ENCODE measurements at places on chromosomes 2 and 18. TPM values are rescaled to one million over a fixed set of nuclear protein-coding genes. Genes with fewer than 3 reads are reported as not detected.

Gene AQP12A
- not detected for total RNA-seq

Gene CAPN14
- total RNA-seq, result 0.47 TPM

DNA sequence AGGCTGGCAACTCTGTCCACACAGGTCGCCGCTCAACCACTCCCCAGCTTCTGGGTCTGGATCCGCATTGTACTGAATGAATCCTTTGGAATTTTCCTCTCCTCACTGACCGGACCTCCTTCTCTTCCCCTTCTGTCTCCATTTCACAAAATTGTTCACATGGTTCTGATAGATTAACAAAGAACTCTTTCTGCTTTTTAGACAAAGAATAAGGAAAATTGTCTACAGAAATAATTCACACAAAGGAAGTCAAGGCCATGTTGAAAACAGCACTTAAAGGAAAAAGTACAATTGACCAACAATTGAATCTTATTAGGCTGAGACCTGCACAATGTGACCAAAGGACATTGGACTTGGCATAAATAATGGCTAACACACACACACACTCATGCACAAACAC is 73.6 kb upstream of the GLI2 start:
- no peaks in the 10 kb centered on the region for H3K36me3 ChIP-seq
- H3K4me3 ChIP-seq, result no peak overlapping the region
- H3K4me1 ChIP-seq, result peaks cover 19% of the 10 kb centered on the region

GRCh38 chr2:106161341-106161740 is 32.8 kb downstream of the UXS1 start:
- DNase-seq, result no peak
- H3K27me3 ChIP-seq, result no peaks in the 10 kb centered on the region
- H3K4me3 ChIP-seq, result no peak overlapping the region

DNA sequence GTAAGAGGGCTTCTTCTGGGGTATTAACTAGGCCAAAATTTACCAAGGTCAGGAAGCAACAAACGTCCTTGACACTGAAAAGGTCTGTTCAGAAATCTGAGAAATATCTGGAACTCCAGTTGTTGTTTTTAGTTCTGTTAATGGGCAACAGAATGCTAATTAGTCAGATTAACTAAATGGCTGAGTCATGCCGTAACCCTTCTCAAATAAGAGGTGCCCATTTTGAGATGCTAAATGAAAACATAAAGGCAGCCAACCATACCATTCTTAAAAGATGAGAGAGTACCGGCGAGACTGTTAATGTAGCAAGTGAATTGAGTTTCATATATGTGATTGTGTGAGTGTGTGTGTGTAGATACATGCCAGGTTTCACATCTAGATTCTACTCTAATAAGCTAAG is 147.9 kb upstream of the GAREM1 start:
- H3K4me3 ChIP-seq, result no peak overlapping the region
- H3K4me1 ChIP-seq, result no peaks in the 10 kb centered on the region
- H3K36me3 ChIP-seq, result no peaks in the 10 kb centered on the region
- no peak for DNase-seq
- no peak overlapping the region for H3K27ac ChIP-seq
- H3K27me3 ChIP-seq, result no peaks in the 10 kb centered on the region

GRCh38 chr2:10760794-10761504 is 39.5 kb downstream of the ATP6V1C2 start:
- H3K27me3 ChIP-seq, result no peaks in the 10 kb centered on the region
- H3K36me3 ChIP-seq, result no peaks in the 10 kb centered on the region
- H3K27ac ChIP-seq, result no peak overlapping the region
- H3K4me1 ChIP-seq, result no peaks in the 10 kb centered on the region
- no peak for DNase-seq

DNA sequence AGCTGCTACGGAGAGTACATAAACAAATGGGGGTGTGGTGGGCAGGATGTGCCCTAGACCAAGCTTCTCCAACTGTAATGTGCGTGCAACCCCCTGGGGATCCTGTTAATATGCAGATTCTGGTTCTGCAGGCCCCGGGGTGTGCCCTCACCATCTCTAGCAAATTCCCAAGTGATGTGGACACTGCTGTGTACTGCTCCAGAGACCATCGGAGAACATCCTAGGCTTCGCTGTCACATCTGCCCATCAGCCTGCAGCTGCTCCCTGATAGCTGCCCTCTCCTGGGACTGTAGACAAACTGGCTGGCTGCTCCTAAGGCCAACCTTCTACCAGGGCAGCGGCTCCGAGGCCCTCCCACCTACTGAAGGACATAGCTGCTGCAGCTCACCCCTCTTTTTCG is 3.2 kb downstream of the HS1BP3 start:
- peaks cover 17% of the 10 kb centered on the region for H3K4me1 ChIP-seq
- H3K27ac ChIP-seq, result no peak overlapping the region
- no peaks in the 10 kb centered on the region for H3K27me3 ChIP-seq
- no peak overlapping the region for H3K4me3 ChIP-seq
- no peak for DNase-seq
- no peaks in the 10 kb centered on the region for H3K36me3 ChIP-seq

DNA sequence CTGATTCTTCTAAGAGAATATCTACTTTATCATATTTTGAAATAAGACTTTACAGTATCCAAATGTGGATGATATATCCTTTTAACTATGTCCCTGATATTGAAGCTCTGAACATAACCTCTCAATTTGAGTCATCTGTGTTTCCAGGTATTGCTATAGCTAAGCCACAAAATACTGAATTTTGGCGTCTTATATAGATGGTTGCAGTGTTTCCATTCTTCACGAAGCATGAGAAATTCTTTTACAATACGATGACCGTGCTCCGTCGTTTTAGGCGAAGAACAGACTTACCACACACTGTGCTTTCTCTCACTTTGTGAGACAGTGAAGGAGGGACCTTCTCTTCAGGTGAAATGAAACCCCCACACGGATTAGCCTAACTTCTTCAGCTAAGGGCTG is 45.3 kb downstream of the LRRFIP1 start:
- H3K36me3 ChIP-seq, result no peaks in the 10 kb centered on the region
- H3K4me3 ChIP-seq, result no peak overlapping the region
- H3K27me3 ChIP-seq, result no peaks in the 10 kb centered on the region

DNA sequence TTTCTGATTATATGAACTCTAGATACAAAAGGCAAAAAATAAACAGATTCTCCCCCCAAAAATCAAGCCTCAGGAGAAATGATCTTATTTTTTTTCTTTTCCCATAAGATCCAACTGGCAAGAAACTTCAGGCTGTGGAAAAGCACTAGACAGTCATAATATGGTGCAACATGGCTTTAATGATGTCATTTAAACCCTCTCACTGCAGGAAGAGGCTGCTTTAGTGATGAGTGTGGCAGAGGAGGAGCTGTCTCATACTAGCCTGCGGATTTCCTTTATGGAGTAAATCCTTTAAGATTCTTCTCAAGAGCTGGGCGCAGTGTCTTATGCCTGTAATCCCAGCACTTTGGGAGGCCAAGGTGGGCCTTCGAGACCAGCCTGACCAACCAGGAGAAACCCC is 83.3 kb upstream of the CD28 start:
- H3K36me3 ChIP-seq, result no peaks in the 10 kb centered on the region
- H3K4me3 ChIP-seq, result no peak overlapping the region
- H3K4me1 ChIP-seq, result no peaks in the 10 kb centered on the region

- H3K36me3 ChIP-seq, result no peaks in the 10 kb centered on the region
- H3K27me3 ChIP-seq, result no peaks in the 10 kb centered on the region
- no peak overlapping the region for H3K4me3 ChIP-seq
Measured at GRCh38 chr2:234716271-234716670, 219.4 kb upstream of the ARL4C start.

GRCh38 chr18:46035696-46036680 is 36.1 kb downstream of the PSTPIP2 start:
- no peaks in the 10 kb centered on the region for H3K4me1 ChIP-seq
- no peaks in the 10 kb centered on the region for H3K27me3 ChIP-seq
- H3K27ac ChIP-seq, result no peak overlapping the region
- no peak overlapping the region for H3K4me3 ChIP-seq
- no peak for DNase-seq

GRCh38 chr2:150885236-150885635 is 376.4 kb downstream of the RBM43 start:
- no peak overlapping the region for H3K27ac ChIP-seq
- no peak overlapping the region for H3K4me3 ChIP-seq
- no peaks in the 10 kb centered on the region for H3K27me3 ChIP-seq
- no peak for DNase-seq
- H3K4me1 ChIP-seq, result peaks cover 5% of the 10 kb centered on the region

DNA sequence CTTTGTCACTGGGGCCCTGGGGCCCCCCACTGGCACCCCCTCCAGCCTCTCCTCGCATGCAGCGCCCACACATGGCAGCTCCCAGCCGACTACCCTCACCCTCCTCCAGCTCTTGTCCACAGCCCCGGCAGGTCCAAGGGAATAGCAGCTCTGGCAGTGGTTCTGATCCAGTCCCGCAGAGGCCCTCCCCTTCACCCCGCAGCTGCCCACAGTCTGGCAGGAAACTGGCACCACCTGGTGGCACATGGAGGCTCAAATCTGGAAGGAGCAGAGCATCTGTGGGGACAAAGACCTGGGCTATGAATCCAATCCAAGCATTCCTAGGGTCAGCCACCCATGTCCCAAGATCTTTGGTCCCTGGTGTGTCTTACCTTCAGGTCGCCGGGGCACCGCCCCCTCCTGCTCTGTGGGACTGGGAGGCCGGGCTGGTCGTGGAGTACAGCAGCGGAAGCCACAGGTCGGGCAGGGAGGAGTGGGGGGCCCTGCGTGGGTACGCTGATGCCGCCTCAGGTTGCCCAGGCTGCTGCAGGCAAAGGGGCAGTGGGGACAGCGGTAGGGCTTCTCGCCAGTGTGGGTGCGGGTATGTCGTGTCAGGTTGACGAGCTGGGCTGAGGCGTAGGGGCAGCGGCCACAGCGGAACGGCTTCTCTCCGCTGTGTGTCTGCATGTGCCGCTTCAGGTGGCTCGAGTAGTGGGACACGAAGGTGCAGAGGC is 2.3 kb downstream of the ZNF513 start:
- no peak for DNase-seq
- H3K36me3 ChIP-seq, result no peaks in the 10 kb centered on the region
- H3K27ac ChIP-seq, result no peak overlapping the region
- peaks cover 8% of the 10 kb centered on the region for H3K4me1 ChIP-seq

DNA sequence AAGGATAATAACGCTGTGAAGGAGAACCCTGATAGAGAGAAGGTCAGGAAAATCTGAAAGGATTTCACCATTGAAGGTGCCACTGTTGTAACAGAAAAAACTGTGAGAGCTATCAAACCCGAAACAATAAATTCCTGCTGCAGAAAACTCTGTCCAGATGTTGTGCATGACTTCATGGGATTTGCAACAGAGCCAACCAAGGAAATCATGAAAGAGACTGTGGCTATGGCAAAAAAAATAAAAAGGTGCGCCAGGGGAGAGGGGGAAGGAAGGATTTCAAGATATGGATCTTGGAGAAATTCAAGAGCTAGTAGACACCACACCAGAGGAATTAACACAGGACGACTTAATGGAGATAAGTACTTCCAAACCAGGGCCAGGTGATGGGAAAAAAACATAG is 88.0 kb downstream of the LDLRAD4 start:
- peaks cover 11% of the 10 kb centered on the region for H3K4me1 ChIP-seq
- no peak overlapping the region for H3K27ac ChIP-seq
- H3K36me3 ChIP-seq, result no peaks in the 10 kb centered on the region
- H3K27me3 ChIP-seq, result no peaks in the 10 kb centered on the region
- no peak for DNase-seq
- no peak overlapping the region for H3K4me3 ChIP-seq

DNA sequence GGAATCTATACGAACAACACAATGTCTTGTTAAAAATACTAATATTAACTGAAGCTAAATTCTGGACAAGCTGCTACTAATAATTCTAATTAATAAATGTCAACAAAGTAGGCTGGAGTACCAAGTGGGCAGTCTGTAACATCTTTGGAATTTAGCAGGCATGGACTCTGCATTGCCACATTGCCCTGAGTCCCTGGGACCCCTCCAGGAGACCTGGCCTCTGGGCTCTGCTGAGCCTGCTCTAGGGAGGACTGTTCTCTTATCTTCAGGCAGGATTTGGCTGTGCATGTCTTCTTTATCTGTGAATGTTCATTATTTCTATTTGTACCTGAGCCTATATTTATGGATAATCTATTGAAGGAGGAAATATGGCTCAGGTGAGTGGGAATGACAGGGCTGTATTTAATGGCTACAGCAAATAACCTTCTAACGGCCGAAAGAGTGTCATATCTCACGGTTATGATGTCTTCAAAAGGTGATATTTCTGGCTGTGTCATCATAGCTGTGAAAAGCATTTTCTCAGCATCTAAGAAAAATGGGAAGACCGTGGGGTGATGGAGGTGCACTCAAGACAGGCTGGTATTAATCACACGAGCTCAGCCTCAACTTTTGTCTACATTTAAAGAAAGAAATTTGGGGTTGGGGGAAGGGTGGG is 28.6 kb upstream of the SETBP1 start:
- DNase-seq, result no peak
- H3K4me1 ChIP-seq, result no peaks in the 10 kb centered on the region
- no peaks in the 10 kb centered on the region for H3K27me3 ChIP-seq
- no peaks in the 10 kb centered on the region for H3K36me3 ChIP-seq
- no peak overlapping the region for H3K27ac ChIP-seq

DNA sequence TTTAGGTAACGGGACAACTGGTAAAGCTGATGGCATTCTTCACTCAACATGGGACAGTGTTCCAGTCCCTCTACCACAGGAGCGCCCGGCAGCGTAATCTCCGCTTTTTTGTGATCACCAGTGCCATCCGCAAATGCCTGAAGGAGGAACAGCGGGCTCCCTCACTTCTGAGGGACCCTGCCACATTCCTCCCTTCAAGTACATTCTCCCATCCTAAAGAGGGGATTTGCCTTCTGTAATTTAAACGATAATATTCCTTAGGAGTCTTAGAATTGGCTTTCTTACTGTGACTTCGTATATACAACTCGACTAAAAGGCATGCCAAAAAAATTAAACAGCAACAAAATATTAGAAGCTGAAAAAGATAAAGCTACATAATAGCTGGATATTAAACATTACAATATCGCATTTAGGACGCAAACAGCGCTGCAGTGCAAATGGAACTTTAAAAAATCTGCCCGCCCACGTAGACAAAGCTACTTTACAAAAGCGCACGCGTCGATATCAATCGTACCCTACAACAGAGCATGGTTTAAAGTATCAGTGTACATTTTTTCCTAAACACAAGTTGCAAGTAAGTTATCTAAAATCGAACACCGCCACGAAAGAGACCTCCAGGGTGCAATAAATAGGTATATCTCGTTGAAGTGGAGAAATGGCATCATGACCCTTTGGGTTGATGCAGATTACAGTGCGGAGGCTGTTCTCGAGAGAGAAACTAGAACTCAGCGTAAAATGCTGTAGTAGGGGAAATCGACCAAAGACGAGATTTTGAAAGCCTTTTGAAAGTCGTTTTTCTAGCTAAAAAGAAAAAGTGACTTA is 2.3 kb upstream of the VSNL1 start:
- no peaks in the 10 kb centered on the region for H3K36me3 ChIP-seq
- peak overlapping the region; percentile 66 for H3K4me3 ChIP-seq
- peak; percentile 49 for DNase-seq
- no peak overlapping the region for H3K27ac ChIP-seq
- no peaks in the 10 kb centered on the region for H3K27me3 ChIP-seq

- H3K27ac ChIP-seq, result no peak overlapping the region
- DNase-seq, result no peak
- no peaks in the 10 kb centered on the region for H3K4me1 ChIP-seq
- H3K4me3 ChIP-seq, result no peak overlapping the region
- no peaks in the 10 kb centered on the region for H3K36me3 ChIP-seq
- no peaks in the 10 kb centered on the region for H3K27me3 ChIP-seq
Measured at GRCh38 chr18:12470382-12471075, 62.8 kb downstream of the PRELID3A start.

- no peak overlapping the region for H3K4me3 ChIP-seq
- no peak overlapping the region for H3K27ac ChIP-seq
- no peaks in the 10 kb centered on the region for H3K36me3 ChIP-seq
- no peak for DNase-seq
- H3K4me1 ChIP-seq, result no peaks in the 10 kb centered on the region
- no peaks in the 10 kb centered on the region for H3K27me3 ChIP-seq
Measured at GRCh38 chr18:80088823-80089222, 20.2 kb upstream of the ADNP2 start.
